ENCODE measurements at places on chromosomes 1 and 21. TPM values are rescaled to one million over a fixed set of nuclear protein-coding genes. Genes with fewer than 3 reads are reported as not detected.

TIAM1 gene
- total RNA-seq: 25.2 TPM

HSD3B2 gene
- total RNA-seq: 0.94 TPM

BATF3 gene
- total RNA-seq: 6.1 TPM

LPAR3 gene
- total RNA-seq: 26.8 TPM

HSPB7 gene
- total RNA-seq: 0.21 TPM

ANGPTL7 gene
- total RNA-seq: not detected

PDIK1L gene
- total RNA-seq: 4.0 TPM

LDLRAD1 gene
- 0.09 TPM for total RNA-seq

ADORA1 gene
- total RNA-seq: 2.6 TPM

SON gene
- 259 TPM for total RNA-seq

GPR61 gene
- total RNA-seq: 0.42 TPM

DSCAM gene
- 0.09 TPM for total RNA-seq

SLC19A2 gene
- total RNA-seq: 15.8 TPM

URB1 gene
- 29.5 TPM for total RNA-seq

S100A9 gene
- total RNA-seq: 0.33 TPM

SNIP1 gene
- total RNA-seq: 18.3 TPM

MTF1 gene
- 10.9 TPM for total RNA-seq

NOS1AP gene
- total RNA-seq: 14.7 TPM

PTPN22 gene
- total RNA-seq: 0.11 TPM

FCRL2 gene
- not detected for total RNA-seq

PGLYRP4 gene
- total RNA-seq: not detected

INSRR gene
- total RNA-seq: not detected

RXRG gene
- not detected for total RNA-seq

SLFNL1 gene
- not detected for total RNA-seq

DNAI4 gene
- total RNA-seq: 2.7 TPM
